ENCODE measurements at places on chromosomes 2 and 18.

DNA sequence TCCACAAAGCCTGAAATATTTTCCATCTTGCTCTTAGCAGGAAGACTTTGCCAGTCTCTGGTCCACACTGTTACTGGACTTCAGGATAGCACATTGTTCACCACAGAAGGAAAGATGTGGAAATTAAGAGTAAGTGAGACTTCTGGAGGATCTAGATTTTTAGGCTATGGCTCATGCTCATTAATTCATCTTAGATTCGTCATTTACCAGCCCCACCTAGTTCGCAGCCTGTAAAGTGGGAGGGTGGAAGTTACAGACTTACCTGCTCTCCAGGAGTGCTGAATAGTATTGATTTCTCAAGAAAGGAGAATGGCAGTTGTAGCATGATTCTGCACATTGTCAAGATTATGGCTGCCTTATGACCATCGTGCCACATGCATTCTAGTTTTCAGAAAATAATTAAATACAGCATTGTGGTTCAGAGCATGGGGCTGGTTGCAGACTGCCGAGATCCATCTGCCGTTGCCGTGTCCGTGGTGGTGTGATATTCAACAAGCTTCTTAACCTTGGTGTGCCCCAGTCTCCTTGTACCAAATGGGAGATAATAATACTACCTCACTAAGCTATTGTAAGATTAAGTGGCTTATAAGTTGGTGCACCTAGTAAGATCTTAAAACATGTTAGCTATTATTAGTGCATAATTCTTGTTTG lies 56.8 kb downstream of the RNF144A start:
- DNase-seq, result no peak

DNA sequence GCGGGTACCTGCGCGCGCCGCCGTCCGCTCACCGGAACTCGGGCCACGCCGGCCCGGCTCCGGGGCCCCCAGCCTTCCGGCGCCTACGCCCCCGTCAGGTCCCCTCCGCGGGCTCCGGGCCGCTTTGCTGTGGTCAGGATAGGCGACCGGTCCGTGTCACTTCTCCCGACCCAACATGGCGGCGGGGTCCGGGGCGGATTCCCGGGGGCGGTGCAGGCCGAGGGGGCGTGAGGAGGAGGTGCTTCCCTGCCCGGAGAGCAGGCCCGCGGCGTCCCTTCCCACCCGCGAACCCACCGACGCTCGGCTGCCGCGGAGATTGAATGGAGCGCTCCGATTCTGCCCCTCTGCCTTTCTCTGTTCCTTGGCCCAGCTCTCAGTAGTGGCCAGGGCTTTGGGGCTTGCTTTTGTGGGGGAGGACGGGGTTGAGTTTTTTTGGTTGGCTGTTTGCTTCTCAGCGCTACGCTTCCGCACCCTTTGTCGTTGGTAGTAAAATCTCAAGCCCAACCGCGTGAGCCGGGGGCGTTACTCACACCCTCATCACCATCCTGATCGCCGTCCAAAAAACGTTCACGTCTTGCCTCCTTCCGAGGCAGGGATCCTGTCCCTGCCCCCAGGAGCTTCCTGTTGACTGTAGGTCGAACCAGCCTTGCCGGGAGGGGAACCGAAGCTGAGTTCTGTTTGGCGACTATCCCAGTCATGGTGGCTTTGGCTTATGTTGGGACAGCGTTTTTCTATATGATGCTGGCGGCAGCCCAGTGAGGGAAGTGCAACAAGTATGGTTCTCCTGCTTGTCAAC lies 532 bp upstream of the YES1 start:
- DNase-seq, result peak; percentile 93

DNA sequence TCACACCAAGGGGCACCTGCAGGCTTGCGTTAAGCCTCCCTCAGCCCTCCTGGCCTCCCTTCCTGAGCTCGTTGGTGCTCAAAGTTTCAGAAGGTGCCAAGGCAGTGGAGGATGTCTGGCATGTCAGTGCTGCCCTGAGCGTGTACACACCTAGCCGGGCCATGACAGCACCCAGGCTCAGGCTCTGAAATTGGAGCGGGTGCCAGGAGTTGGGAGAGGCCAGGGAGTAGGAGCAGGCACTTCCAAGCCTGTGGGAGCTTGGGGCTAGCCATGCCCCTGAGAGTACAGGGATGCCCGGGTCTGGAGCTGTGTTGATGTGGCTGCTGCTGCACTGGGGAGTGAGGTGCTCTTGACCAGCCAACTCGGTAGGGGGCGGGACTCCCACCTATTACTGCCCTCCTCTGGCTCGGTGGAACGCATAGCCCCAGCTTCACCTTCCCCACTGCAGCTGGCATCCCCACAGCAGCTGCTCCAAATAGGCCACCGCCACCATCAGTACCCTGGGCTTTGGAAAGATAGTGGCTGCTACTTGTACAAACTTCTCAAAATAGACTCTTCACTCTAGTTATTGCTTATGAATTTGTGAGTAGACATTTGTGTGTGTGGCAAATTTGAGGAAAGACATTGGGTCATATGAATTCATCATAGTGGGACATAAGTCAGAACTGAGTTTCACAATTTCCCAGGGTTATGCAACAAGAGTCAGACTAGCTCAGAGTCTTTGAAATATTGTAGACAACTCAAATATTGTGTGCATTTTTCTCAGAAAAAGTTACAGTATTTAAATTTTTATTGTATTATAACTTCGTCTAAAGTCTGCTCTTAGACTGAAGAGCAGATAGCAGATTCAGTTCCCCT lies 6.8 kb upstream of the PCARE start:
- DNase-seq, result no peak

GRCh38 chr2:104102615-104103014 lies 751.3 kb upstream of the POU3F3 start:
- DNase-seq, result no peak

GRCh38 chr2:219645631-219646527 lies 18.4 kb downstream of the SLC4A3 start:
- no peak for DNase-seq

DNA sequence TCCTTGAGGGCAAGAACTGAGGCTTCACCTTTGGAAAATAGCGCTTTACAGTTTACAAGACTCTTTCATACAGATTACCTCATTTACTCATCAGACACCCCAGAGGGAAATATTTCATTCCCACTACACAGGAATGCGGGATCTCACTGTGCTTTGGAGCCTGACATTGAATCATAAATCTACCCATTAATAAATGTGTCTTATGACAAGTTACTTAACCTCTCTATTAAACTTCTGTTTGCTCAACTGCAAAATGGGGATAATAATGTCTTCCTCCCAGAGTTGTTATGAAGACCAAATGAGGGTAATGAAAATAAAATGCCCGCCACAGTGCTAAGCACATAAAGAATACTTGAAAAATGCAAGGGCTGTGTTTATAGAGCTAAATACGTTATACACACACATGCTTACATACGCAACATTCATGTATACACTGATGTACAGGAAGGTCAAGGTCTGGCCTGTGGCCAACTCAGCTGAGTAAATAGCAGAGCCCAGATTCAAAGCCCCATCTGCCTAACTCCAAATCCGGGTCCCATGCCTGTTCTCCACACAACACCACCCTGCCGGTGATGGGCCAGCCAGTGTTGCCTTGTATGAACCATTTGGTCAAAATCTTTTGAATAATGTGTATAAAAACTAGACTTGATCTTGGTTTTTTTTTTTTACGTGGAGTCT lies 77.8 kb upstream of the STPG4 start:
- DNase-seq, result no peak

- no peak for DNase-seq
Measured at GRCh38 chr2:217631115-217631514, 371.7 kb downstream of the TNS1 start.

DNA sequence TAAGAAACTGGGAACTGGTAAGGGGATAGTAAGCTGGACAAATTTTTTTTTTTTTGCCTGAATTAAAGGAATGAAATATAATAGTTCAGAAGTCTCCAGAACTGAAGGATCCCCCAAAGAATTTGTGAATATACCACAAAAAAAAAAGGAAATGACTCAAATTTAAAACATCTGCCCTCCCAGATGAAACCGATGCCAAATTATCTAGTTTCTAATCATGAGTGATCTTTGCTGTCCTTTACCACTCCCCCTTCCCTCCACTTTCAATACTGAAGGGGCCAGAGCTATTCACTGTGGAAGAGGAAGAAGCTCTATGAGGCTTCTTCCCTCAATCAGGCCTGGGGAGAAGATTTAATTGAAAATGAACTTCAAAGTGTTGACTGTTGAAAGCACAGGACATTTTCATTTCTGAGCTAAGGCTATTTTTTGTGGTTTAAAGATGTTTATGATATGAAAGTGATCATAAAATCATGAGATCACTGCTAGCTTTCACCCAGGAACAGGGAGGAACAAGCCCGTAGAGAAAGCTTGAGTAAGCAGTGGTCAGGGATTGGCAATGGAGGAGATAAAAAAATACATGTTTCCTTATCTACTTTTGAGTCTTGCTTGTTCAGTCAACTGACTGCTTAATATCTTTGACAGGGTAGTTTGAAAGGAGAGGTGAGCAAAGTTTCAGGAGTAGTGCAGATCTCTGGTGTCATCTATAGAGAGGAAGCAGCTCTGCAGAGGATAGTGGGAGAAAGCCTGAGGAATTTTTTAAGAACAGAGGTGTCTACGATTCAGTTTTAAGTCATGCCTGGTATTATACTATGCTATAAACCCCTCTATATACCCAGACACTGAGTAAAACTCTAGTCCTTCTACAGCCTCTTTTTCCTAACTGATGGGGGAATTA lies 409.5 kb upstream of the FIGN start:
- DNase-seq, result no peak

- no peak for DNase-seq
Measured at GRCh38 chr2:149488706-149489440, 98.7 kb downstream of the MMADHC start.
